Activated CD8-positive, alpha-beta T cell treated with anti-CD3 and anti-CD28 coated beads, Interleukin-2, amount 10 ng/mL, durations not matched to agents 7 days and 5 days (primary cell): ENCODE measurements at places on chromosomes 5 and 9.

GRCh38 chr9:94867281-94867841, 140.9 kb downstream of the AOPEP start:
- DNase-seq = no peak

- no peak for DNase-seq
Observed at GRCh38 chr9:119559986-119560385, 190.8 kb upstream of the BRINP1 start.

- DNase-seq = no peak
Observed at GRCh38 chr9:82565188-82565969, 497.6 kb downstream of the RASEF start.

DNA sequence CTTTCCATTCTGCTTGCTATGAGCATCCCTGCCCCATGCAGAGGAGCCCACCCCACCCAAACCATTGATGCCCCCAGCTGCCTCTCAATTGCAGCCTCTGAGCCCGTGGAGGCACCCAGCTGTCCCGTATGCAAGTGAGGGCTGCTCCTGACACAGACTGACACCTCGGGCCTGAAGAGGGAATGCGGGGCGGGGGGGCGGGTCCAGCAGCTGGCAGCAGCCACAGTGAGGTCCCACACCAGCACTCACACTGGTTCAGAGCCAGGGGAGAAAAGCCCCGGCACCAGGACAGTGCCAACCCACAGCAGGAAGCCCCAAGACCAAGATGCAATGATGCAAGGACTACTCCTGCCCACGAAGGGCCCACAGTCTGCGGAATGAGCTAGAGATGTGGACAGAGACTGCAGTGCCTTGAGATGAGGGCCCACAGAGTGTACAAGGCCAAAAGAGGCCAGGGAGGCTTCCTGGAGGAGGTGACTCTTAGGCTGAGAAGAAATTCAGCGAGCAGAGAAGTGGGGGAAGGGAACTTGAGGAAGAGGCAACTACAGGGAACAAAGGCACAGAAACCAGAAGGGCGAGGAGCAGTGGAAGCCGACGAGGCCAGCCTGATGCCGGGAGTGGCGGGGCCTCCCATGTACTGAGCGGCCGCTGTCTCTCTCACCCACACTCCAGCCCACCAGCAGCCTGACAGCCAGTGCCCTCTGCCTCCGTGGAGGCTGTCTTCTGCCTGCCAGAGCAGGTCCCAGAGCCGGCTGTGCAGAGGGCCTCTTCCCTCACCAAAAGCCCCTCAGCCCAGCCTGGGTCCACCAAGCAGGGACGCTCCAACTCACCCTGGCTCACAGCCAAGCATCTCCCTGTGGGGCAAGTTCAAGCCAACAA, 9.2 kb downstream of the EEIG1 start:
- peak; percentile 63 for DNase-seq
